ENCODE measurements at places on chromosomes 3 and 15.

DNA sequence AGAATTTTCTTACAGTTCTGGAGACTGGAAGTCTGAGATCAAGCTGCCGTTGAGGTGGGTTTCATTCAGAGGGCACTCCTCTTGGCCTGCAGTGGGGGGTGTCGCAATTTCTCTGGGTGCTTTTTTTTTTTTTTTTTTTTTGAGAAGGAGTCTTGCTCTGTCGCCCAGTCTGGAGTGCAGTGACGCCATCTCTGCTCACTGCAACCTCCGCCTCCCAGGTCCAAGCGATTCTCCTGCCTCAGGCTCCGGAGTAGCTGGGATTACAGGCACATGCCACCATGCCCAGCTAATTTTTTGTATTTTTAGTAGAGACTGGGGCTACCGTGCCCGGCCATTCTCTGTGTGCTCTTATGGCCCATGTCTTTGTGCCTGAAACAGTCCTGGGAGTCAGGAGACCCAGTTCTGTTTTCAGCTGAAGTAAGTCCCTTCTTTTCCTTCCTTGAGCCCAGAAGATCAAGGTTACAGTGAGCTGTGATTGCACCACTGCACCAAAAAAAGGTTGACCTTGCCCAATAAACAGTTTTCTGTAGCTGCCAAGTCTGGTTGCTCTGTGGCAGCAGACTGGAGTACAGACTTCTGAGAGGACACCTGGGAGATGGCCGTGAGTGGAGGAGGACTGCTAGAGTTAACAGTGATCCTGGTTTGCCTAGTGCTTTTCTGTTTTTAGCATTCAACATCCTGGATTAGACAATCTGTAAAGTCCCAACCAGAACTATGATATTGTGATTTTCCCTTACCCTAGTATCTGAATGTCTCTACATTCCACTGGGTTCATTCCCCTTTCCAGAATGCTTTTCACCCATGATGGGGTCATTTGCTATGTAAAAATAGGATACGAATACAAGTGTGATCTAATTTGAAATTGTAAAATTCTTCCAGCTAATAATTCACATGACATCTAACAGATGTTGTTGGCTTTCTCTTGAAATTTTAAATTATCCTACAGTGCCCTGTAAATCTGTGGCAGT, 76.6 kb upstream of the RNF7 start:
- no peak for DNase-seq

DNA sequence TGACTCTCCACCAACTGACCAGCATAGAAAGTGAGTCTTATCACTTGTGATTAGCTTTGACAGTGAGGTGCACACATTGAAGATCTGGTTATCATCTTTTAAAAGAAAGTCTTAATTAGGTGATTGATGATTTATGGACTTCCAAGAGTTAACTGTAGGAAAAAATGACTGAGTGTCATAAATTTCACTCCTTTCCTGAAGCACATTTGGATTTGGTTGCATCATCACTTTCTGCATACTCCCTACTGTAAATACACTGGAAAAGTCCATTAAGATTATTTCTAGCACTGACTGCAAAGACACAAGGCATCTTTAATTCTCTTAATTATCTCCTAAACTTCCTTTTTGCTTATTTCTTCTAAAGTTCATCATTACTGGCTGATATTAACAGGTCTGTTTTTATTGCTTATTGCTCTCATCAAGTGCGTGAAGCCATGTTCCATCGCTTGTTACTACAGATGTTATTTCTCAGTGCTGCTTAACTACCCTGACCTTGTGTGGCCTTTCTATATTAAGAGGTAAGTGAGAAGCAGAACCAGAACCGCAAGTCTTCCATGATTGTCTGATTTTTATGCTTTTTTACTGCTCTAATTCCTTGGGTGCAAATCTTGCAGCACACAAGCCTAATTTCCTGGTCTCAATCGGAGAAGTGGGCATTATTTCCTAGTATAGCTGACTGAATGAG, 153.2 kb downstream of the MEIS2 start:
- no peak for DNase-seq

GRCh38 chr3:79729096-79729495, 38.7 kb downstream of the ROBO1 start:
- DNase-seq = no peak

GRCh38 chr3:10570196-10570946, 65.0 kb upstream of the ATP2B2 start:
- no peak for DNase-seq

DNA sequence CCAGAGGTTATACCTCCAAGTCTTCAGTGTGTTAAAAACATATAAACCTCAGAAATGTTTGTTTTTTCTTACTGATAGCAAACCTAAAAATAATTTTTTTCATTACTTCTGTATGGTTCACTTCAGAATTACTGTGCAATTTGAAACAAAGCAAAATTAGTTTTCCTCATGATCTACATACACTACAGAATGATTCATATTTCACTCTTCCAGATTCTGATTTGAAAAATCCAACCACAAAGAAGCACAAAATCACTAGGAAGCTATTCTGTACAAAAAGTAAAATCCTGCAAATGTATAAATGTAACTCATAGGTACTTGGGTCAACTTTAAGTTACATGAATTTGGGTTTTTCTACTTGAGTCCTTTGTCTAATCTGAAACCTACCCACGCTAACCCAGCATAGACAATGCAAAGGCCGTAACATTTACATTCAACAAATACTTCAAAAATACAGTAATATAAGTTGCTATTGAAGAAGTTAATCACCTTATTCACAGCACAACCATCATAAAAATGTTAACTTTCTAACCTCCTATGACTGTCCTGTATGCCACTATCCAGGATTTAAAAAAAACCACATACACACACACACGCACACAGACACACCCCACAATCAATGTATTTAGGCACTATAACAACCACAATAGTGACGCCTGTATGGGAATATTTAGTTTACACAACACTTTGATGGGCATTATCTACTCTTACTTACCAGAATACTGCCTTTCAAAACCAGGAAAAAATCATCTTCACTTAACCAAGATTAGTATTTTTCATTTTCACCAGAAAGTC, 11.5 kb downstream of the ATP13A3 start:
- DNase-seq = no peak

DNA sequence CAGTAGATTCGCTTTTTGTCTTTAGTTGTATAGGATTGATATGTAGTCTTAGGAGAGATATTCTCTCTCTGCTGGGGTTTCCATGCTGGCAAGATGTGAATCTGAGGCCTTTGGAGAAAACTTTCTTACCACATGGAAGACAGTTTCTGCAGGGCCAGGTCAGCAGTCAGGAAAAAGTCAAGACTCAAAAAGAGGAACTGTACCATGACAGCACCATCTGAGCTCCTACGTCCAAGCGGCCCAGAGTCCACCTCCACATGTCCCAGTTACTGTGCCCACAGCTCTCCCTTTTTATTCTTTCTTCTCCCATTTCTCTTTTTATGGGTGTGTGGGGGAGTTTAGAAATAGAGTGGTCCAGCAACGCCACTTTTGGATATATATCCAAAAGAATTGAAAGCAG, 172.0 kb downstream of the MTHFS start:
- no peak for DNase-seq

DNA sequence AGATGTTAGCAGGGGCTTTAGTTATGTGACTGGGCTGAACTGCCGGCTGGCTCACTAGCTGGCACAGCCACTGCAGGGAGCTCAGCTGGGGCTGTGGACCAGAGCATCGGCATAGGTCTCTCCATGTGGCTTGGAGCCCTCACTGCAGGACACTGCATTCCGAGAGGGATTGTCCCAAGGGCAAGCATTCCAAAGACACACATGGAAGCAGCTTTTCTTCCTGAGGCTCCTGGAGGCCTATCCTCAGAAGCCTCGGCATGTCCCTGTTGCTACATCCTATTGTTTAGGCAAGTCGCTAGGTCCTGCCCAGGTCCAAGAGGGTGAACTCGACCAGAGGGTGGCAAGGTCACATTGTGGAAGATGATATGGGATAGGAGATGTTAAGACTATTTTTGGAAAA, 209.8 kb downstream of the PLCL2 start:
- no peak for DNase-seq

DNA sequence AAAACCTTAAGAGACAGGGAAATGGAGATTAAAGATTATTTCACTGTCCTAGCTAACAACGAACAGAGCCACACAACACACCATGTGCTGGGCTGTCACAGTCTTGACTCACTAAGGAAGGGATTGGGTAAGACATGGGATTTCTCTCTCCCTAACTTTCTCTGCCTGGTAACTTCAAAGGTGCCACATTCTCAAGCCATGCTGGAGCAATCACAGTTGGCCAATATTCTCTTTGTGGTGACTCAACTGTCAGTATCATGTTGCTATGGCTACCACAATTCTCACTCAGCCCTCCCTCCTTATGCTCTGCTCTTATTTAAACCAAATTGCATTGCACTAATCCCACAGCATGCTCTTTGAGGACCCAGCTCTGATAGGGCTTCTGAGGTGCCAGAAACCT, 74.0 kb downstream of the OXNAD1 start:
- DNase-seq = no peak

- no peak for DNase-seq
Observed at GRCh38 chr15:40737048-40737447, 18.0 kb downstream of the RMDN3 start.

DNA sequence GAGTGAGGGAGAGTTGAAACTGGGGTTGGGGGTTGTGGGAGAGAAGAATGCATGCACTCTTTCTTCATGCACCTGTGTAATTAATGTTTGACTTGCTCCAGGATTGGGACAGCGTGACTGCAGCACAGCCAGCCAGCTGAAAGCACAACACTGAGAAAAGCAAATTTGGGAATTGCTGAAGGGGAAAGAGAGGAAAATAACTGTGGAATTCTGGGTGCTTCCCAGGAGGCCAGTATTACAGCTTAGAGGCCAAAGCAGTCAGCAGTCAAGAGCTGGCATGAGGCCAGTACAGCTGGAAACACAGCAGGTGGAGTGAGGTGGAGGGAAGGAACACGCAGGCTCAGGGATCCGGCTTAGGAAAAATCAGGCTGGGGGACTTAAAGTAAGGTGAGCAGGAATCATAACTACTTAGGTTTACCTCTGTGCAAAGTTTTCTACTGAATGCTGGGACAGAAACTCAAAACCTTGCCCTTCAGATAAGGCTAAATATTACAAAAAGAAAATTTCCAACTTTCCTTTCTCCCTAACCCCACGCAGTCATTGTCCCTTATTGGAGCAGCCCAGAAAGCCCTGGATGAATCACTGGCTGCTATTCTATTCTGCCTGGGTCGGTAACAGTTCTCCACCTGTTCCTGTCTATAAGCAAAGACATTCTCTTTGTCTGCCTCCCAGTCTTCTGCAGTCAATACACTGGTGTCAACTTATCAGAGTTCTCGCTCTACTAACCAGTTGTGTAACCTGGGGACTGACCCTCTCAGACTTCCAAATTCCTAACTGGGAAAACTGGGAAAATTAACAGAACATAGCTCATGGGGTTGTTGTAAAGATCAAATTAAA, 167.2 kb downstream of the MAGI1 start:
- no peak for DNase-seq

DNA sequence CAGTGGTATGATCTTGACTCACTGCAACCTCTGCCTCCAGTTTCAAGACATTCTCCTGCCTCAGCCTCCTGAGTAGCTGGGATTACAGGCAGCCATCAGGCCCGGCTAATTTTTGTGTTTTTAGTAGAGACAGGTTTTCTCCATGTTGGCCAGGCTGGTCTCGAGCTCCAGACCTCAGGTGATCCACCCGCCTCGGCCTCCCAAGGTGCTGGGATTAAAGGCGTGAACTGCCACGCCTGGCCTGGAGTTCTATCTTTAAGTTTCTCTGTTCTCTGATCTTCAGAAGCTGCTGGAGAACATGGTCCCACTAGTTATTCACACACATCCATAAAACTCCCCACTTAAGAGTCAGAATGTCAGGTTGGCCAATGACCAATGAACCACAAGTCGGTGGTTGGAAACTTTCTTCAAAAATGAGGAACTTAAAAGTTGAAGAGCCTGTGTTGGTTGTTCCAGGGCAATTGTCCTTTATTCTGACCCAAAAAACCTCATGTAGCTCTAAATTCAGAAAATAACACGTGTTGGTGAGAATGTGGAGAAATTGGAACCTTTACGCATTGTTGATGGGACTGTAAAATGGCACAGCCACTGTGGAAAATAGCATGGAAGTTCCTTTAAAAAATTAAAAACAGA, 55.9 kb upstream of the PIK3CB start:
- peak; percentile 30 for DNase-seq

DNA sequence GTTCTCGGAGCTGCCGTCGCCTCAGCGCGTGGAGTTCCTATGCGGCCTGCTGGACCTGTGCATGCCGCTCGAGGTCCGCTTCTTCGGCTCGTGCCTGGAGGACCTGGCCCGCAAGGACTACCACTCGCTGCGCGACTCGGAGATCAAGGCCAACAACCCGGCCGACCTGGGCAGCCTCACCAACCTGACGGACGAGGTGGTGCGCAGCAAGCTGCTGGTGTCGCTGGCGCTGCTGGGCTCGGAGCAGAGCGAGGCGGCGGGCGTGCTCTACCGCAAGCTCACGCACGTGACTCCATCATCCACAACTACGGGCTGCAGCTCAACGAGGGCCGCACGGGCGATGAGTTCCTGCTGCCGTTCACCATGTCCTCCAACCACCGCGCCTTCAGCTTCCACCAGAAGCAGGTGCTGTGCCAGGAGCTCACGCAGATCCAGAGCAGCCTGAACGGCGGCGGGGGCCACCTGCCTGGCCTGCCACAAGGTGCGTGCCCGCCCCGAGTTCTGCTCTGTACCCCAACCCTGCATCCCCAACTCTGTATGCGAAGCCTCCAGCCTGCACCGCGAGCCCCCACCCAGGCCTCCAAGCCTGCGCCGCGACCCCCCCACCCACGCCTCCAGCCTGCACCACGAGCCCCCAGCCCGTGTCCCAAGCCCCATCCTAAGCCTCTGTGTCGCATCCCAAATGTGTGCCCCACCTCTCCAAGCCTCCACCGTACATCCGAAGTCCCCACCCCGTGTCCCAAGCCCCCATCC, 178.2 kb downstream of the OR4M2 start:
- no peak for DNase-seq

DNA sequence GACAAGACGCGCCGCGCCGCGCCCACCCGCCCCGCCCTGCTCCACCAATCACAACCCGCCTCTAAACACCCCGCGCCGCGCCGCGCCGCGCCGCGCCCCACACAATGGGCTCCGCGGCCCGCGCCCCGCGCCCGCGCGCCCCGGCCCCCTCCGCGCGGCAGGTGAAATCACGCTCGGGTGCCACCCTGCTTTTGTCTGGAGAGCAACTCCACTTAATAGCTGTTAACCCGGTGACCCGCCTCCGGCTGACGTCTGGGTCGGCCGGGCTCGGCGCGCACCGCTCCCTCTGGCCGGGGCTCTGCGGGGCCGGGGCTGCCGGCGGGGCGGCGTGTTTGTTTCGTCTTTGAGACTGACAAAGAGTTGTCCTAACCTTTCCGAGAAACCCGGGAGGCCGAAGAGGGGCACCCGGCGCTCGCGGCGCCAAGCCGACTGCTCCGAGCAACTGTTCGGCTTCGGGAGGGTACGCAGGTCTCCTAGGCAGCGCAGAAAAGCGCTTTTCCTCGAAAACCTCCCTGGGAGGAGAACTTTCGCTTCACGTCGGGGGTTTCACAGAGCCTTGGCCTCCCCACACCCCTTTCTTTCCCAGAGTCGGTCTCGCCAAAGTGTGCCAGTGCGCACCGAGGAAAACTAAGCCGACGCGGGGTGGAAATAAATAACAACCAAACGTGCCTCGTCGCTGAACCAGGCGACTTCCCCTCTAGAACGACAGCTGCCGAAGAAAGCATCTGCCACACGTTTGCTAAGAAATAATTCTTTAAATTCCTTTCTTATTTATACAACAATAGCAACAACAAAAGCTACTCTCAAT, 518.4 kb downstream of the FOXP1 start:
- DNase-seq = peak; percentile 60

All from NAMALWA (cell line).